ENCODE measurements at places on chromosomes 5 and 9.

GRCh38 chr9:12651125-12651524 lies 42.1 kb upstream of the TYRP1 start:
- DNase-seq, result no peak

GRCh38 chr9:87713278-87713987 lies 12.5 kb upstream of the CTSL start:
- no peak for DNase-seq

- DNase-seq, result no peak
Measured at GRCh38 chr9:14453286-14453685, 139.3 kb upstream of the NFIB start.

DNA sequence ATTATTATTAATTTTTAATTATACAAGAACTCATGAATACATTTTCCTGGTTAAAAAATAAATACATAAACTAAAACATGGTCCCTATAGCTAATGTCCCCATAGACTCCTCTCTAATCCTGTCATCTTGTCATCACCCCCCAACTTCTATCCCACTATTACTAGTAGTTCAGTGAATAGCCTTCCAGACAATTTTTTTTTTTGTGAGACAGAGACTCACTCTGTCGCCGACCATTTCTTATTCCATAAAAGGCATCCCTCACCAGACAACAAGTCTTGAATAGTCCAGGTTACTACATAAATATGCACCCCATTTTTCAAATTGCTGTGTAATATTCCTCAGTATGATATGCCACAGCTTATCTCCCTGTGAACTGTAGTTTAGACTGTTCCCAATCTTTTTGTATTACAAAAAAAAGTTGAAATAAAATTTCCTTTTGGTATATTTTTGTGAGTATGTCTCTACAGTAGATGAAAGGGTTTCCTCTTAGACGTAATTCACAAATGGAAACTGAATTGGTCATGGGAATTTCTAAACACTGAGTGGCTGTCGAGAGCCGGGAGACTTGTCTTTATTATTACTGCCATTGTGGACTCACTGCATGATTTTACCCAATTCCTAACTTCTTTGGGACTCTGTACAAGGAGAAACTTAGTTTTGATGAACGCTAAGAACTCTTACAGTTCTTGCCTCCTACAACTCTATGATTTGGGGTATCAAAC lies 6.4 kb upstream of the ABLIM3 start:
- DNase-seq, result no peak

DNA sequence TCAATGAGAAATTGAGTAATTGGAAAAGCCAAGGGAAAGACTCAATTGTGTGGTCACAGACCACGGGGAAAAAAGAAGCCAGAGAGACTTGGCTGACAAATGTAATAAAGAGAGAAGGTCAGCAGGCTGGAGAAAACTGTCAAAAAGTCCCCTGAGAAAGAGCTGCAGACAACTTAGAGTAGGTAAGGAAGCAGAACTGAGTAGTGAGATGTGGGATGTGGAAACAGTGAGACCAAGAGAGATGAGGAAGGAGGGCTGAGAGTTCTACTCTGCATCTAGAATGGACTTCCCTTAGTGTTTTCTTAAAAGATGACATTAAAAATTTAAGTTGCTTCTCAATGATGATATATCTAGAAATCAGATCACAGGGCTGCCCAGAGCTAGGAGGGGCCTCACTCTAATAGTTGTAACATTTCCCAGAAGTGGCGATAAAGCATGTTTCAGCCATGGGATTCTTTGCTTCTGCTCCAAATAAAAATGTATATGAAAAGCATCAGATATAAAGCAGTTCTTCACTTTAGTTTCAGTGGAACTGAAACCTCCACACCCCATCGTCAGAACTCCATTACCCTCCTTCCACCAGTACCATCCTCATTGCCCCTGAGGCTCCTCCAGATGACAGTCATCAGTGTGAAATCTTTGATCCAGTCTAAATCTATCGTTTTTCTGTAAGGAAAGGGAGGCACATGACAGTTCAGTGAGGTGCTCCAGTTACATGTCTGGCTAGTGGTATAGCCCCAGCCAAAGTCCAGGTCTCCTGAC lies 80.6 kb downstream of the SPEF2 start:
- no peak for DNase-seq

DNA sequence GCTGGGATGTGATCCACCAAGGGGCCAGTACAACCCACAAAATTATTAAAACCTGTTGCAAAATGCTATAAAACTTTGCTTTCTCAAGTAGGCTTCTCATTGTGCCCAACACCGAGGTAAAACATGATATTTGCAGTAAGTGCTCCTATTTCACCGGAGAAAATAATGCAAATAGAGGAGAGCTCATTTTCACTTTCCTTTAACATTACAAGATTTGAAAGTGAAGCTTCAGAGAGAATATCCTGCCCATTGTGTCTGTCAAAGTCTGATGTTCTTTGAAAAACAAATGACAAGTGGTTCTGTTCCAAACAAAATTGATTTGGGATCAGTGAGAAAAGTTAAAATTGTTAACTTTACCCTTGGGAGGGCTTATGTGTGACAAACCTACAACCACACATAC lies 287.1 kb downstream of the KCNN2 start:
- no peak for DNase-seq

- DNase-seq, result no peak
Measured at GRCh38 chr5:56717253-56717987, 97.9 kb upstream of the MAP3K1 start.
